ENCODE measurements at places on chromosomes 6 and 20. TPM values are rescaled to one million over a fixed set of nuclear protein-coding genes. Genes with fewer than 3 reads are reported as not detected.

GPLD1 gene
- 30.3 TPM for total RNA-seq

TXLNB gene
- total RNA-seq, result 0.49 TPM

- H3K27me3 ChIP-seq, result no peaks in the 10 kb centered on the region
- no peak overlapping the region for H3K27ac ChIP-seq
- no peak for DNase-seq
- H3K4me3 ChIP-seq, result no peak overlapping the region
Measured at GRCh38 chr20:1484438-1485116, 6.6 kb downstream of the SIRPB2 start.

- peaks cover 13% of the 10 kb centered on the region for H3K4me1 ChIP-seq
- no peak overlapping the region for H3K4me3 ChIP-seq
- no peak for DNase-seq
- H3K27ac ChIP-seq, result peak overlapping the region; percentile 66
- H3K27me3 ChIP-seq, result no peaks in the 10 kb centered on the region
Measured at GRCh38 chr6:53944543-53944942, 149.7 kb downstream of the LRRC1 start.

DNA sequence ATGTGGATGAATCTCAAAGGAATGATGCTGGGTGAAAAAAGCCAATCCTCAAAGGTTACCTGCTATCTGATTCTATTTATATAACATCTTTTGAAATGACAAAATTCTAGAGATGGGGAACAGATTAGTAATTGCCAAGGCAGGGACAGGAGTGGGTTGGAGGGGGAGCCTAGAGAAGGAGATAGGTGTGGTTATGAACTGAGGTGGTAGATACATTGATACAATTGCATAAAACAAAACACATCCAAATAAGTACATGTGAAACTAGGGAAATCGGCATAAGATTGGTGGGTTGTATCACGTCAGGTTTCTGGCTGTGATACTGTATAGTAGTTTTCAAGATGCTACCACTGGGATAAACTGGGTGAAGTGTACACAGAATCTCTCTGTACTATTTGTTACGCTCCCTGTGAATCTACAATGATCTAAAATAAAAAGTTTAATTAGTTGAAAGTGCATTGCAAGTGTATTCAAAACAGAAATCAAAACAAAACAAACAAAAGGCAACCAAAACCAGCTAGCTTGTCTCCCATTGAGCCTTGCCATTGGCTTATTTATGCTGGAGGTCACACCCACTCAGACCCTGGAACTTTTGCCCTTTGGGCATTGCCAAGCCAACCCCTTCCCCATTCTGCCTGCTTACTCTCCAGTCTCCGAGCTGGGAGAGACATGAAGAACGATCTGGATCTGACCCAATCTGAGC is 27.8 kb downstream of the PPP1R16B start:
- H3K36me3 ChIP-seq, result no peaks in the 10 kb centered on the region
- H3K4me1 ChIP-seq, result no peaks in the 10 kb centered on the region
- no peak overlapping the region for H3K4me3 ChIP-seq
- DNase-seq, result no peak
- no peak overlapping the region for H3K27ac ChIP-seq
